Astrocyte of the spinal cord (primary cell): ENCODE measurements at places on chromosomes 5 and 9.
A peak's percentile ranks its signal among the peaks of the same experiment; 100 is the strongest.

- no peak for DNase-seq
Observed at GRCh38 chr5:115758356-115758755, 58.1 kb downstream of the CDO1 start.

GRCh38 chr5:123116757-123117156 lies 27.7 kb downstream of the PRDM6 start:
- no peak for DNase-seq

DNA sequence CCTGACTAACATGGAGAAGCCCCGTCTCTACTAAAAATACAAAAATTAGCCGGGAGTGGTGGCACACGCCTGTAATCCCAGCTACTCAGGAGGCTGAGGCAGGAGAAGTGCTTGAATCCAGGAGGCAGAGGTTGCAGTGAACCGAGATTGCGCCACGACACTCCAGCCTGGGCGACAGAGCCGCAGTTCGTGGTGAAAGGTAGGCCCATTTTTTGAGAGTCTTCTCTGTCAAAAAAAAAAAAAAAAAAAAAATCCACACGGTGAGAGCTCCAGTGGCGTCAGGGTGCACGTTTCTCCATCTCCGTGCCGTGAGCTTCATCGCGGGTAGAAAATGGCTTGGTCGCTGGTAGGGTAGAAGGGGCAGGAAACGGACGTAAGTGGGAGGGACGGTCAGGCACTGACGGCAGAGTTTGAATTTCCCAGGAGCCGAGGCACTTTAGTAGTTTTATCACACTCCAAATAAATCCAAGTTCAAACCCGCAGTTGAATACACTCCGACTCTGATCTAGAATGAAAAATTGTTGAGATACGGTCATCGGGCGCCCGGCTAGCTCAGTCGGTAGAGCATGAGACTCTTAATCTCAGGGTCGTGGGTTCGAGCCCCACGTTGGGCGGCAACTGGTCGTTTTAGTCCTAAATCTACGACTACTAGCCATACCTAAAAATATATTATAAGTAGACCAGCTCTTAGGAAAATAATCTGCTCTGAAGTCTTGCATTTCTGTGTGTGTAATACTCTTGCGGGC lies 2.4 kb upstream of the TRIM7 start:
- DNase-seq, result peak; percentile 94

DNA sequence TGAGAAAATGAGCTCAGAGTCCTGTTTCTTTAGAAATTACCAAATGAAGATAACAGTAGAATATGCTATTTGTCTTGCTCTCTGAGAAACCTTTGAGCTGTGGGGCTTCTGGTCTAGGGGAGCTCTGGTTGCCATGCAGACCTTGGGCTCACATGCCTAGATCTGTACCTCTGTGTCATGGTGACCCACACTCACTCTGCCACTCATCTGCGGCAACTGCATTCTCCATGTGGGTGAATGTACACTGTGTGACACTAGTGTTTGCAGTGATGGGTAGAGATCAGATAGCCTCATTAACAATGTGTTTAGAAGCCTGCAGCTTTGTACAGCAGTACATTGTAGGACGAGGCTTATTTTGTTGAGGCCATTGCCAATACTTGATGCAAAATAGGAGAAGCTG lies 521.2 kb downstream of the CHSY3 start:
- no peak for DNase-seq

- DNase-seq, result no peak
Observed at GRCh38 chr5:126971455-126972031, 58.8 kb downstream of the MARCHF3 start.

DNA sequence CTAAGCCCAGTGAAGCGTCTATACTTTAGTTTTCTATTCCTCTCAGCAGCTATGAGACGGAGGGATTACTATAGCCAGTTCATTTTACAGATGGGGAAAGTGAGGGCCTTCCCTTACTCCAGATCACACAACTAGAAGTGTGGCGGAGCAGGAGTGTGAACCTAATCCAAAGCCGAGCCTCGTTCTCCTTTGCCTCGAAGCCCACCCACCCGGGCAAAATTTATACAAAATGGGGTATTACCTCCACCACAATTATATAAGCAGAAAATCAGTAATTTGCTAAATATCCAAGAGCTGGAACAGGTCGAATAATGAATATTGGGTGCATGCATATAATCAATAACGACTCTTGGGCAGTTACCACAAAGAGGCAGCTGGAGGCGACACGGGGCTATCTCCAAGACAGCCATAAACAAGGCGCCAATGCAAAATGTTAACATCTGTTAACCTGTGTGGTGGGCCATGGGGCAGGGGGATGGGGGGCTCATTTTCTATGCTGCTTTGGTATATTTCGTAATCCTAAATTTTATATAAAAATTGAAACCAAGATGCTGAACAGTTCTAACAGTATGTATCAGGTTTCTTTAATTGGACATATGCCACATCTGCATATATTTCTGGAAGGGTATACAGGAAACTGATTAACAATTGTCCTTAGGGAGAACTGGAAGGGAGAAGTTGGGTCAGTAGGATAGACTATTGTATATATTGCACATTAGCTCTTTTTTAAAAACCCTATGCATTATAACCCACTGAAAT lies 1.2 kb upstream of the RNF44 start:
- DNase-seq, result no peak

DNA sequence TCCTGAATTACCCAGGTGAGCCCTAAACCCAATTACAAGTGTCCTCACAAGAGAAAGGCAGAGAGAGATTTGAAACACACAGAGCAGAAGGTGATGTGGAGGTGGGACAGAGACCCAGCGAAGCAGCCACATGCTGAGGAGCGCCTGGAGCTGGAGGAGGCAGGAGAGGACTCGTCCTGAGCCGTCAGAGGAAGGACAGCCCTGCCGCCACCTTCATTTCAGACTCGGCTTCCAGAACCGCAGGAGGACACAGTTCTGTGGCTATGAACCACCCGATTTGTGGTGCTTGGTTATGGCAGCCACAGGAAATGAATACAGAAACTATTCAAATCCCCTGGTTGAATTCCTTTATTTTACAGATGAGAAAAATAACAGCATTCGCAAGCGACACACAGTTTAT lies 16.4 kb upstream of the FBP1 start:
- no peak for DNase-seq

GRCh38 chr9:101705135-101705661 lies 33.2 kb downstream of the GRIN3A start:
- peak; percentile 1 for DNase-seq

DNA sequence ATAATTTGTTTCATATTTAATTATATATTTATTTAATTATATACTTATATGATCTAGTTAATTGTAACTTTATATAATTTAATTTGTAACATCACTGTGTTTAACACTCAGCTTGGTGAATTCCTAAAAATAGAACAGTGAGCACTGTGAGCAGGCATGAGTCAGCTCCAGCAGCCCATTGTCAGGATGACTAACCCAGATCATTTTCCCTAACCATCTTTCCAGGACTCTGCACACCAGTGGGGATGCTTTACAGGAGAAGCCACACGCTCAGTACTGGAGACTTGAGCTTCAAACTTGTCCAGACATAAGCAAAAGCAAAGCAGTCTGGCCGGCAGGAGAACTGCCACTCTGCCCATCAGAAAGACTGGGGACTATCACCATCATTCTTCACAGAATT lies 446.2 kb upstream of the TRPC7 start:
- DNase-seq, result peak; percentile 87

- DNase-seq, result no peak
Observed at GRCh38 chr5:82265047-82265446, 13.1 kb downstream of the RPS23 start.

GRCh38 chr5:10420932-10421331 lies 20.7 kb upstream of the ROPN1L start:
- DNase-seq, result peak; percentile 26

- no peak for DNase-seq
Observed at GRCh38 chr5:179727106-179727505, 5.5 kb upstream of the MAML1 start.

- peak; percentile 77 for DNase-seq
Observed at GRCh38 chr5:132012371-132013005, 1.0 kb upstream of the ACSL6 start.

GRCh38 chr5:142720641-142721271 lies 34.9 kb upstream of the FGF1 start:
- DNase-seq, result no peak

DNA sequence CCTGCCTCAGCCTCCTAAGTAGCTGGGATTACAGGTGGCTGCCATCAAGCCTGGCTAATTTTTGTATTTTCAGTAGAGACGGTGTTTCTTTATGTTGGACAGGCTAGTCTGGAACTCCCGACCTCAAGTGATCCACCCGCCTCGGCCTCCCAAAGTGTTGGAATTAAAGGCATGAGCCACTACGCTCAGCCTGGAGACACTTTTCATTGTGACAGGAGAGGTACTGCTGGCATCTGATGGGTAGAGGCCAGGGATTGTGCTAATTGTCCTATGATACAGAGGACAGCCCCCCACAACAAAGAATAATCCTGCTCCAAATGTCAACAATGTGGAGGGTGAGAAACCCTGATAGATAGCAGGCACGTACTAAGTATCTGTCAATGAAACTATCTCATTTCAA lies 91.3 kb upstream of the SLC25A48 start:
- no peak for DNase-seq

GRCh38 chr5:170651604-170652277 lies 131.8 kb upstream of the GABRP start:
- no peak for DNase-seq

- no peak for DNase-seq
Observed at GRCh38 chr9:35869621-35870216, 482 bp downstream of the OR13J1 start.

DNA sequence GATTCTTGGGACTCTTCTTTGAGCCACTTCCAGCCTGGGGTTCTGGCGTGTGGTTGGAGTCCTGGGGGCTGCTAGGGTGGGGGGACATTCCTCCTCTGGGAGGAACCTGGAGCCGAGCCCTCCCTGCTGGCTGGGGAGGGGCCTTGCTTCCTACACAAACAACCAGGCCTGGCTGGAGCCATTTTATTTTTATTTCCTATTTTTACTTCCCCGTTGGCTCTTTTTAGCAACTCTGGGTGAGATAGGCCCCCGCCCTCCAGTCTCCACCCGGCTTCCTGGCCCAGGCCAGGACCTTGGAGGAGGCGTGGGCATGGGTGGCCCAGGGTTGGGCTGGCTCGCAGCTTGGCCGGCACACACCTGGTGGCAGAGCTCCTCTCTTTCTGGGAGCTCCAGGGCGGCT lies 15.1 kb downstream of the RXRA start:
- DNase-seq, result no peak

- no peak for DNase-seq
Observed at GRCh38 chr9:88161144-88161543, 22.9 kb upstream of the SPATA31C2 start.

DNA sequence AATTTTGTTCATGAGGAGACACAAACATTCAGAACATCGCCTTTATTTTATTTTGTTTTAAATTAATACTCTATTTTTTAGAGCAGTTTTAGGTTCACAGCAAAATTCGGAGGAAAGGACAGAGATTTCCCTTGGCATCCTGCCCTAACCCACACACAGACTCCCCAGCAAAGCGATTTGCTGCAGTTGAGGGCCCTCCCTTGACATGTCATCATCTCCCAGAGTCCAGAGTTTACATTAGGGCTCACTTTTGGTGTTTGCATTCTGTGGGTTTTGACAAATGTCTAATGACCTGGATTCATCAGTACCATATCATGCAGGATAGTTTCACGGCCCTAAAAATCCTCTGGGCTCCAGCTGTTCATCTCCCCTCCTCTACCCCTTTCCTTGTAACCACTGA lies 33.6 kb upstream of the COL5A1 start:
- peak; percentile 38 for DNase-seq
